Stimulated activated CD4-positive, alpha-beta T cell treated with anti-CD3 and anti-CD28 coated beads, Interleukin-2, amount 100 ng/mL, for 4 hours (primary cell): ENCODE measurements at places on chromosomes 7 and 10.
A peak's percentile ranks its signal among the peaks of the same experiment; 100 is the strongest.

DNA sequence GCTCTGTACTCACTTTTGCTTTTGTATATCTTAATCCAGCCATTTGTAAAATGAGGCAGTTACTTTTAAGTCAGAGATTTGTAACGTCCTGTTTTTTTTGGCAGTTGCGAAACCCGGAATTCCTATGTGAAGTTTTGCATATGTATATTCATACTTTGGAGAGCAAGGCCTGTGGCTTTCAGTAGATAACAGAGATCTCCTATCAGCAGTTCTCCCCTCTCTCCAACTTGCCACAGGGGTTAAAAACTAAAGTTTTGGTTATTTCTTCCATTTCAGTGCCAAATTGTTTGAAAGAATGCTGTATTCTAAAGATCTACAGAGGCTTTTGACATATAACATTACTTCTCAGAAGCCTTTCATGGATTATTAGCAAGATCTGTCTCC is 102.4 kb downstream of the EXOC4 start:
- DNase-seq: no peak

- no peak for DNase-seq
Observed at GRCh38 chr10:87816163-87816897, 1.7 kb downstream of the ATAD1 start.

DNA sequence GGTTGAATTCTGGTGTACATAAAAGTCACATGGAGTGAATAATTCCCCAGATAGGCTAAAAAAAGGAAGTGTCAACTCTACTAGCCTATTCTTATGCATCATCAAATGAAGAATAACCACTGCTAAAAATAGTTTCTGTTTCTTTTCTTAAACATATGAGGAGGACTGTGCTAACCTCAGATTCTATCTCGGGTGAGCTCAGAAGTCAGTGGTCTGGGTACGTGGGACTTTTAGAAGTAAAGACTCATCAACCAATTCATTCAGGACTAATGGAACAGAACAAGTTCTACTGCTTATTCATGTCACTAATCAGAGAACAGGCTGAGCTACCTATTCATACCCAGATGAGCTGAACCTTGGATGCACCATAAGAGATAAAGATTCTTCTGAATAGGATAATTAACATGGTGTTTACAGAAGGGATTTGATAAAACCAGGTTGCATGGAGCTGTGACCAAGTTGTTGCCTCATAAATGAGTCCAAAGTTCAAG is 9.5 kb upstream of the ASAH2 start:
- no peak for DNase-seq

DNA sequence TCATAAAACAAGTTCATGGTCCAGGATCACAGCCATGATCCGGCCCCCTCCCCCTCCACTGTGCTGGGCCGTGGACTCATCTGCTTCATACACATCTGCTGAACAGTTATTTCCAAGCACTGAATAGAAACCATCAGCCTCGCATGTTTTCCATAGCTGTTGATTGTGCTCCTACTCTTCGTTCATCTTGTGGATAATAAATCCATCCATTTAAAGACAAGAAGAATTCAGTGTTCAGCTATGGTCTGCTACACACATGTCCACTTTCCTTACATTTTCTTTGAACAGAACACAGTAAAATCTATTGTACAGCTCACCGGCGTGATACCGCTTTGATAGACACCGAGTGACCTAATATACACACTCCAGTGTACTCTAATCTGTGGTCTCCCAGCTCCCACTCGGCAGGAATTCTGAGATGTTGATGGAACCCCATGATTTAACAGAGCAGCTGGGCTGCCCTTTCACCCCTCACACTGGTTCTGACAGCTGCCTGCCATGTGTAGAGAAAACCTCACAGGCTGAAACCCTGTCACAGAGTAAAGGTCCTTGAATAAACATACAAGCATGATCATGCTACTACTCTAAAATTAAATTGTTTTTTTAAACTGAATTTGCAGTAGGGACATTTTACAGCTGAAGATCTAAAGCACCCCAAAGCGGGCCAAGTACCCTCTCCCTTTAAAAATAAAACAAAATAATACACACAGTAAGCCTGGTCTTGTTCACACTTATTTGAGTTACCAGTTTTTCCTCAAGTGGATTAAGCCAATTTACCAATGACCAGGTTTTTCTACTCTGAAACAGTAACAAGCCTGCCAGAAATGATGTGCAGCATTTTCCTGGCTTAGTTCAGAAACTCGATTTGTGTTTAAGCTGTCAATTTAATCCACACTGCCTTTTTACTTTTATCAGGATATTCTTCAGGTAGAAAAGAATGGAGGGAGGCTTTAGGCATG is 95.1 kb upstream of the FZD1 start:
- DNase-seq: no peak

GRCh38 chr7:140542228-140542603 is 62.9 kb upstream of the MKRN1 start:
- DNase-seq: no peak

DNA sequence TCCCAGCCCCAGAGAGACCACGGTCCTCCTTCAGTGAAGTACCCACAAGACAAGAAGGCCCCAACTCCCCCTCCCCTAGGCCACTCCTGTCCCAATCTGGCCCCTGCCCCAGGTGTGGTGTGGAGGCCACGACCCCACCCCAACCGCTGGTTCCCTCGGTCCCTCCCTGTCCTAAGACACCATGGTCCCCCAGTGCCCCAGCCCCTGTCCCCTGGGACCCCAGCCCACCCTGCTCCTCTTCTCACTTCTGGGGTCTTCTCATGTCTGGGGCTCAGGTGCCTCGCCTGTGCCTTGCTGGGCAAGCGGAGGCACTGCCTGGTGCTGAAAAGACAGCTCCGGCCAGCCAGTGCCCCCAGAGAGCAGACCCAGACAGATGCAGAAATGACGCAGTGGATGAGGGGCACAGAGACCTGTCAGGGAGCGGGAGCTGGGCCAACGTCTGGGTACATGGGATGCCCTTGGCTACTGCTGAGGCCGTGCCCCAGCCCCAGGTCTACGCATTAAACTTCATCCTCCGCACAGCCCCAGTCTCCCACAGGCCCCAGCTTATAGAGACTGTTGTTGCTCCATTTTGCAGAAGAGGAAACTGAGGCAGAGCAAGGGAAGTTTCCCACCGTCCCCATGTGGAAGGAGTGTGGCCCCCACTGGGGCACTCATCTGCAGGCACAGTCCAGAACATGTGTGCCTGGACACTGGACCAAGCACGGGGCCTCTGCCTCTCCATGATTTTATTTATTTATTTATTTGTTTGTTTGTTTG is 14.8 kb downstream of the GRIFIN start:
- no peak for DNase-seq

DNA sequence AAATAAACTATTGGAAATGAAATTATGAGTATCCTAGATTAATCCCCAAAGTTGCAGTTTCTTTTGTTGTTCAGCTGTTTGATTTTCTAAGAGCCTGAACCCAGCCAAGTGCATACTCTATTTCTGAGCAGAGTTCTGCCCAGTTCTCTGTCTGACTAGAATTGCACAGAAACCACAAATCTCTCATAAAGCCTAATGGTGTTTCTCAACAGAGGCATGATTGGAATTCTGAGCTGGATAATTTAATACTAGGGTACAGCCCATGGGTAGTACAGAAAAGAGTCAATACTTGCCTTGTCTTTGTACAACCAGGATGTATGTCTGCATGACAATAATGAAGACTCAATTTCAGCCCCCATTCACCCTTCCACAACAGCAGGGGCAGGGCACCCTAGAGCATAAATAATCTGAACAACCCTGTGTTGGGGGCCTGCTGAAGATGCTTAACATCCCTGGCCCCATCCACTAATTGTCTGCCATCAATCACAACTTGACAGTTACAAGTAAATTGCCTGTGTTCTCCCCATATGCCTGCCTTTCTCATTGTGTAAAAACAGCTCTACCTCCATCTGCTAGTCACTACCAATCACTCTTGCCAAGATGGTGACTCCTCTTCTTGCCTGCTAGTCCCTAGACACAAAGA is 114.4 kb downstream of the NPSR1 start:
- DNase-seq: no peak

DNA sequence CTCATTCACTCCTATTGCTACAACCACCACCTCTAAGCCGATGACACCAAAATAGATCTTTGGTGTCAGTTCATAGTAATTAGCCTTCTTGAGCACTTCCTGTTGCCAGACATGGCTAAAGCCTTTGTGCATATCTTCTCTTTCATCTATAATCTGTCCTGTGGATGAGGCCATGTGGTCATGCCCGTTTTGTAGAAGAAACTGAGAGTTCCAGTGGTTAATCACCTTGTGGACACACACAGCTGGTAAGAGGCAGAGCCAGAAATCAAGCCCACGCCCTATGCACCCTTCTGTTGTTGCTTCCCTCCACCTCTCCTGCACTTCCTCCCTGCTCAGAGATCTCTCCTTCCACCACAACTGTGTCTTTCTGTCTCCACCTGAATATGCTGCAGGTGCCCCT is 285.1 kb upstream of the PFKP start:
- DNase-seq: no peak

DNA sequence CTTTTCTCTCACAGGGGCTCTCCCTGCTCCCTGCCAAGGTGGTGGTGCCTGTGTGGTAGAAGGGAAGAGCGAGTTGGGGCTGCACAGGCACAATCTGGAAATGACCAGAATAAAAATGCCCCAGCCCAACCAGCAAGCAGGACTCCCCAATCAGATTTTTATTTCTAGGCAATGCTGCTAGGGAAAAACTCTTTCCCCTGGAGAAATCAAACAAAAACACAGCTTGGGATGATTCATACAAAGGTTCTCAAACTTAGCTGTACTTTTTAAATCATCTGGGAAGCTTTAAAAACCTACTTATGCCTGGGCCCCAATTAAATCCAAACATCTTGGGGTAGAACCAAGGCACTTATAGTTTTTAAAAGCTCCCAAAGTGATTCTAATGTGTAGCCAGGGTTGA is 243.2 kb downstream of the HTR7 start:
- DNase-seq: no peak

DNA sequence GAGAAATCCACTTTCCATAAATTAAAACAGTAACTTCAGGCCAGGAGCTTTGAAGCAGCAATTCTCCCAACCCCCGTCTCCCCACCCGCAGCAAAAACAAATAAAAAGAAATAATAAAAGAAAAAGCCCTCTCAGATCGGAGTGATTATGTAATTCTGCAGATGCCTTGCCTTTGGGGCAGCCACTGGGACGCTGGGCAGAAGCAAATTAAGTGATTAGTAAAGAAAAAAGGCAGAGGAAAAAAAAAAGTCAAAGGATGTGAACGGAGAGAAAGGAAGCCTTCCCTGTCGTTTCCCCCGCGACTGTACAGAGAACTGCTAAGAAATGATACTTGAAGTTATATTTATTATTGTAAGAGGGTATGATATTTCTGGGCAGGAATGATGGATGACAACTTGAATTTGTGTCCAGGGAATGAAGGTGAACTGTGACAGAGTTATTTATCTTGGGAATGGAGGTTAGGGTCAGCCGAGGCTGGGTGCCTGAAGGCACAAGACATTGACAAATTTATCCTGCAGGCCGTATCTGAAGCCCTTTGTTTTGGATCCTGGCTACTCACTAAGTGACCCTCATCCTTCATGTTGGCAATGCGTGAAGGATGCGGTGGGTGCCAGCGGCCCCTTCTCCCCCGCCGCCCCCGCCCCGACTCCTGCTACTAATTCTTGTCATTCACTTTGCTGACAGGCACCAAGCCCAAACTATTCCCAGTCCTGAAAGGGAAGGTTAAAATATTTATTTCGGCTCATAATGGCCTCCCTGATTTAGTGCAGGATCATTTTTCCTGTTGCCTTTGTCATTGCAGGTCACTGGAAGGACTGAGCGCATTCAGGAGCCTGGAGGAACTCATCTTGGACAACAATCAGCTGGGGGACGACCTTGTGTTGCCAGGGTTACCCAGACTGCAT is 604.0 kb downstream of the LRMDA start:
- no peak for DNase-seq

GRCh38 chr10:46539596-46540411 is 16.7 kb downstream of the GPRIN2 start:
- no peak for DNase-seq

- no peak for DNase-seq
Observed at GRCh38 chr7:132469264-132469663, 107.0 kb downstream of the PLXNA4 start.

DNA sequence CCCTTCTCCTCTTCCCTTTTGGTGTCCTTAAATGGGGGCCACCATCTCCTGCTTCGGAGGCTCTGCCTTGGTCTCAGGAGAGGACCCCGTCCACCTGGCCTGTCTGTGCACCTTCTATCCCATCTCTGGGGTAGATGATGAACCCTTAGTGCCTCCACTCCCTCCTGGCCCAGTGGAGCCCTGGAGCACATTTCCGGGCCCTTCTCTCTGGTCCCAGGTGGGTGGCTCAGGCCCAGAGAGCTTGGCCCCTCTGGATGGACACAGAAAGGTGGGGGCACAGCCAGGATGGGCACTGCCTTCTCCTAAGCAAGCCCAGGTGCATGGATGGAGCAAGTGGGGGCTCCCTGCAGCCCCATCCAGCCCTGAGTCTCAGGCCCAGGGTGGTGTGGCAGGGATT is 121.4 kb upstream of the RET start:
- DNase-seq: no peak

GRCh38 chr10:27512548-27512947 is 8.4 kb downstream of the RAB18 start:
- DNase-seq: no peak

- no peak for DNase-seq
Observed at GRCh38 chr7:1131471-1132265, 28.3 kb downstream of the ZFAND2A start.

DNA sequence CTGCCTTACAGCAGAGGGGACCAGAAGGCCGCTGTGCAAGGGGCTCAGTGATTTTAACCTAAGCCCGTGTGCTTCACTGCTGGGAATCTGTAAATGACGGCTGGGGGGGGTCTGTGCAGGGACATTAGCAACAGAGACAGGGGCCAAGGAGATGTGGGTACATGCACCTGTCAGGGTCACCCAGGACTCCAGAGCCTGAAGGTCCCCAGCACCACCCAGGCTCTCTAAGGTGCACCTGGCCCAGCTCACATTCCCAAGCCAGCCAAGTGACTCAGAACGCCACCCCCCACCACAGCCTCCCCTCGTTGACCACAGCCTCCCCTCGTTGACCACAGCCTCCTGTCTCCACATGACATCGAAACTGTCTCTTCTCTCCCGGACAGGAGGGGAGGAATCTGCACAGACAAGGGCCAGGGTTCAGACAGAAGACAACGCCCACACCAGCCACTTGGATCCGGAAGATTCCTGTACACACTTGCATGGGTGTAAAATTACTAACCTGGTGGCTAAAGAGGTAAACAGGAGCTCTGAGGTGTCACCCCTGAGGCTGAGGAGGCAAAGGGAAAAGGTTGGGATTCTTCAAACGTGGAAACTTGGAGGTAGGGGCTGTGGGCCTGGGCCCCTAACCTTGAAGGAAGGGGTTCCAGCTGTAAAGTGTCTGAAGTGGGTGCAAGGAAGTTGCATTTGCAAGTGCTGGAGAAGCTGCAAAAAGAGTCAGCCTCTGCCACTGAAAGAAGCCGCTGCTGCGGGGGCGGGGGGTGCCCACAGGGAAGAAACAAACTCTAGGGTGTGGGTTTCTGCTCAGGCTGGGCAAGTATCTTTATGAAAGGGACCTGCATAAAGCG is 27.0 kb downstream of the CALML3 start:
- DNase-seq: peak; percentile 60

DNA sequence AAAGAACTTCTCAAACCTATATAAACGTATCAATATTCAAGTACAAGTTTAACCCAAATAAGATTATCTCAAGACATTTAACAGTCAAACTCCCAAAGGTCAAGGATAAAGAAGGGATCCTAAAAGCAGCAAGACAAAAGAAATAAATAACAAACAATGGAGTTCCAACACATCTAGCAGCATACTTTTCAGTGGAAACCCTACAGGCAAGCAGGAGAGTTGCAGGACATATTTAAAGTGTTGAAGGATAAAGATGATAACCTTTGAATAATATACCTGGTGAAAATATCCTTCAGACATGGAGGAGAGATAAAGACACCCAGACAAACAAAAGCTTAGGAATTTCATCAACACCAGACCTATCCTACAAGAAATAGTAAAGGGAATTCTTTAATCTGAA is 82.8 kb downstream of the TES start:
- DNase-seq: no peak
